ENCODE measurements at places on chromosomes 1 and 21. TPM values are rescaled to one million over a fixed set of nuclear protein-coding genes. Genes with fewer than 3 reads are reported as not detected.

The AMPD1 gene
- total RNA-seq, result not detected

The OR11L1 gene
- not detected for total RNA-seq

The SLC44A3 gene
- total RNA-seq, result 2.4 TPM

The GABPA gene
- total RNA-seq, result 28.4 TPM

The CD53 gene
- not detected for total RNA-seq

The CTTNBP2NL gene
- 46.6 TPM for total RNA-seq

The HSD3B1 gene
- total RNA-seq, result not detected

The SPRR3 gene
- total RNA-seq, result not detected

The CYP4B1 gene
- total RNA-seq, result not detected

The KCNE2 gene
- total RNA-seq, result not detected

The HPCAL4 gene
- total RNA-seq, result not detected

The RASSF5 gene
- 0.33 TPM for total RNA-seq

The ERO1B gene
- total RNA-seq, result 2.9 TPM

The VCAM1 gene
- 15.0 TPM for total RNA-seq

The MYOG gene
- total RNA-seq, result not detected

The TNFRSF8 gene
- 0.19 TPM for total RNA-seq

The NBPF6 gene
- not detected for total RNA-seq

The FBXO2 gene
- total RNA-seq, result 1.3 TPM

The LRRC40 gene
- 30.1 TPM for total RNA-seq

The SLC5A9 gene
- total RNA-seq, result not detected

The HAO2 gene
- not detected for total RNA-seq

The PRELP gene
- total RNA-seq, result under 0.01 TPM

Data from vein endothelial cell (primary cell).